ENCODE measurements at places on chromosomes 1 and 21.

DNA sequence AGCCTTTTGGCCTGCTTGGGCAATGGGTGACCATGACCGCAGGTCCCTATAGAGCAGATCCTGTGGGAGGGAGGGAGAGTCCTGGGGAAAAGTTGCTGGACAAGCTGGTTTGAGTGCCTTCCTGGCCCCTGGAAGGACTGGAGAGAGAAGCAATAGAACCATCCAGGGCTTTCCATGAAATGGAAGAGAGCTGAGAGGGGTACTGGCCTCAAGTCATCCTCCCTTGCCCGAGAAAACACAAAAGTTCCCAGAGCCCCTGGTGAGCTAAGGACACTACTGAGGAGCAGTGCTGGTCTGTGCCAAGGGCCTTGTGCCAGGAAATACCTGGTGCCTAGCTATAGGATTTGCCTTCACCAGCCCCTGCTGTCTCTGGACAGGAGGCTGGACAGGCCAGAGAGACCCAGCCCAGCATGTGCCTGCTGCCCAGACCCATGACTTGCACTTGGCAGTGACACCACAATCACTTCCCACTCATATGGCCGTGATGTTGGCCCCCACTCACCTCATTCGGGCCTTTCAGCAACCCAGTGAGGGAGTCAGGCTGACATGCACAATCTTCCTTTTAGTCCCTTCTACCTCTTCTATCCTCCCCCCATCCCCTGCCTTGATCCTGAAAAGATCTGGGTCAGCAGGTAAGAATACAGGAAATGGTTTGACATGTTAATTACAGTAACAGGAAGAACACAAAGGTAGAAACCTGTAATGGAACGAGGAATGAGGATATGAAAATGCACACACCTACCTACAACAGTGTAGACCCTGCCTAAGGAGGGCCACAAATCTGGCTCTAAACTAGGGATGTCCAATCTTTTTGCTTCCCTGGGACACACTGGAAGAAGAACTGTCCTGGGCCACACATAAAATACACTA, 7.0 kb downstream of the SH3BP5L start:
- DNase-seq: no peak

- no peak for DNase-seq
Observed at GRCh38 chr1:11067716-11068599, 8.1 kb upstream of the SRM start.

DNA sequence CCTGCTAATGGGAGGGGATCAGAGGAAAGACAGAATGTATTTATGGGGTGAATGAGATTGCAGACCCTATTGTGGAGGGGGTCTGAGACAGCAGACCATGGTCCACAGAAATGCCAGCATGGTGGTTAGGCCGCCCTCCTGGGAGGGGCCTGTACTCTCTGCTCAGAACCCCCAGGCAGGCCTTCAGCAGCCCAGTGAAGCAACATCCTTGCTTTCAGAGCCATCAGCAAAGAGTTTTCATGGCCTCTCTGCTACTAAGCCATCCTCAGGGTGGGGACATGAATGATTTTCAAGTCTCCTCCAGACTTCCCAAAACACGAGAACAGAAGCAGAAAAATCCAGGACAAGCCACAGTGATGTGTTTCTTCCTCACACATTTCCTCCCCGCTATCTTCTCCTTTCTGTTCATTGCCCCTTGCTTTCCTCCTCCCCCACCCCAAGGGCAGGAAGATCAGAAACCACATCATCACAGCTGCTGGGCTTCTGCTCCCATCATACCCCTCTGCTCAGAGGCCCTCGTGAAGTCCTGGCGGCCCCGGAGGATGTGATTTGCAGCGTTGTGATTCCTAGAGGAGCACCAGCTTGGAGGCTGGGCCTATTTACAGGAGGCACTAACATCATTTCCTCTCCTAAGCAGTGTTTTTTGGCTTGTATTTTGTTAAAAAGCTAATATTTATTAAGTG, 48.0 kb downstream of the ABCA4 start:
- DNase-seq: no peak

DNA sequence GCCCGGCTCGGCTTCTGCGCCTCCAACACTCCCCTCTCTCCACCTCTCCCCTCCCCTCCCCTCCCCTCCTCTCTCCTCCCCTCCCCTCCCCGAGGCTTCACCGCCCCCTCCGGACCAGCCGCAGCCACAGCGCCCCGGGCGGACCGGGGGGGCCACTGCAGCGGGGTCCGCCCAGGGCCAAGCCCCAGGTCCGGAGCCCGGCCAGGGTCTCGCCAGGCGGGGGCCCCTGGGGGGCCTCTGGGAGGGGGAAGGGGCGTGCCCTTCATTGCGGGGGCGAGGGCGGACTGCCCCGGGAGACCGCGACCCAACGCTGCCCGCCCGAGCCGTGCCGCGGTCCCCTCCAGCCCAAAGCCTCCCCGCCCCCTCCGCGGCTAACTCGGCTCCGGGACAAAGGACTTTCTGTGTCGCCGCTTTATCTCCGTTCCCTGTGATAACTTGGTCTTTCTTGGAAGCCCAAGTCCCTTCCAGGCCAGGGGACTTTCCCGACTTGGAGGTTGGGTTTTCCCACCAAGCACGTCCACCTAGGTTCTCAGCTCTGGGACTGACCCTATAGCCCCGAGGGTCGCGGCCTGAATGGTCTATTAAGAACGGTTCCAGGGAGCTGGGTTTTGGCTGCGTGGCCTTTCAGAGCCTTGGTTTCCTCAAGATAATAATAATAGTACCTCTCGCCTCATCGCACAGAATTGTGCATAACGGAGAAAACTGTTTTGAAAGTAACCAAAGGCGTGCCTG, at the start of gene UBQLN4:
Gene UBQLN4 (minus strand): TSS at position 31 of the 732 bp plus-strand sequence. CDS start 97 bp downstream, outside the sequence.
- peak; percentile 78 for DNase-seq

GRCh38 chr1:59444520-59444919, 147.6 kb downstream of the FGGY start:
- DNase-seq: no peak

GRCh38 chr1:22290611-22291010, 147.7 kb upstream of the WNT4 start:
- DNase-seq: no peak

- DNase-seq: no peak
Observed at GRCh38 chr1:53603431-53603830, 135.5 kb downstream of the GLIS1 start.

- no peak for DNase-seq
Observed at GRCh38 chr21:17583898-17584297, 28.8 kb downstream of the BTG3 start.

GRCh38 chr1:56811331-56811730, 7.9 kb downstream of the FYB2 start:
- DNase-seq: no peak

GRCh38 chr1:174572771-174573170, 125.0 kb downstream of the GPR52 start:
- no peak for DNase-seq

GRCh38 chr1:86551305-86551704, 4.4 kb downstream of the CLCA4 start:
- no peak for DNase-seq

Data from activated T-cell treated with anti-CD3 and anti-CD28 coated beads for 1 hour (primary cell).